Fibroblast of upper back skin (primary cell): ENCODE measurements at places on chromosomes 1 and 21.
A peak's percentile ranks its signal among the peaks of the same experiment; 100 is the strongest.

GRCh38 chr1:230068952-230069684 is 2.1 kb downstream of the GALNT2 start:
- DNase-seq, result no peak

- no peak for DNase-seq
Measured at GRCh38 chr1:157978586-157979403, 14.7 kb upstream of the KIRREL1 start.

- no peak for DNase-seq
Measured at GRCh38 chr1:15410884-15411245, 1.2 kb downstream of the EFHD2 start.

DNA sequence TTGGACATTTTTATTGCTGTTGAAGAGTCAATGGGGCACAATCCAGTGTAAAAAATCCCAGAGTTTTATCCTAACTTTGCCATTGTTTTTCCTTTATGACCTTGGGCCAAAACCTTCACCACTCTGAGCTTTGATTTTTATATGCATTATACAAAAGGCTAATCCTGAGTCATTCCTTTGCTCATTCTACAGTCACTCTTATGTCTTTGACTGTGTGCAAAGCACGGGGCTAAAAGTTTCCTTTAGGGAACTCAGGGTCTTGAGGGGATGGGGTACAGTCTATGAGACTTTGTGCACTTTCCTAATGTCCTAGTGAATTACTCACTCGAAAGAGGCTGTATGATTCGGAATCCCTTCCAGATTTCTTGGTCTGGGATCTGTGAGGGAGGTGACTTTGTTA is 543.2 kb upstream of the CAMK1G start:
- DNase-seq, result peak; percentile 14

DNA sequence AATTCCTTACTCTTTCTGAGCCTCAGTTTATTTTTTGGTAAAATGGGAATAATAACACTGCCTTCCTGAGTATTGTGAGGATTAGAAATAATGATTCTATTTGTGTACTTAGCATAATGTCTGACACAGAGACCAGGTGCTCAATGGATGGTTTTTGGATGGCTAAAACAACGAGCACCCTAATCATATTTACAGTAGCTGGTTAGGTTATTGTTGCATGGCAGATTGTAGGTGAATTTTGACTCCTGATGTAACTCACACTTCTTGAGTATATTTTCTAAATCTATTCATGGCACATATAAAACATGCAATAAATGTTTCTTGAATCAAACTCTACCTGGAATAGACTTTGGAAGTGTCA is 11.9 kb upstream of the DUSP10 start:
- DNase-seq, result no peak

- DNase-seq, result no peak
Measured at GRCh38 chr21:42341776-42342542, 8.8 kb downstream of the TFF2 start.

DNA sequence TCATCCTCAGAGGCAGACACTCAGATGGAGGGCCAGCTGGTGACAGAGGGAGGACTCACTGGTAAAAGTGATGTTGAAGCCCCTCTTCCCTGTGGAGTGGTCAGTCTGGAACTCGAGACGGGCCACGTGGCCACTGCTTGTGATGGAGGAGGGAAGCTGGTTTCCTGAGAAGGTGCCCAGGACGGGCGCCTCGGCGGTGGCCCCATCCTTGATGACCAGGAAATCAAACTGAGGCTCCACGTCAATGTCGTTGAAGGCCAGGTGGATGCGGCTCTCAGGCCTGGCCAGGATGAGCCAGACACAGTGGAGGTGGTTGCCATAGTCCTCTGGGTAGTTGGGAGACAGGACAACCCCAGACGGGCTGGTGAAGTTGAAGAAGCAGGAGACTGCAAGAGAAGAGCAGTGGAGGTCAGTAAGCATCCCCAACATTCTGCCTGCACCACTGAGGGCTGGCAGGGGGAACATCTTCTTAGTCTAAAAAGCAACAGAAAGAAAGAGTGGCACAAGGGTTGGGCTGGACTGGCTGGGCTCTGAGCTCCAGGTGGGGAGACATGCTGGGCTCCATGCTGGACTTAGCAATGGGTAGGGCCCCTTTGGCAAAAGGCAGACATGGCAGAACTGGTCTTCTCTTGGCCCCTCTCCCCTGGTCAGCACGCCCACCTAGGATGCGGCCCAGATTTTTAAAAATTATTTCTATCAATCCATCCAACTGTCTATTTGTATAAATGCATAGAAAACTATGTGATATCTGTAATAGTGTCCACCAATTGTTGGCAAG is 120.5 kb upstream of the HMGB4 start:
- DNase-seq, result no peak

DNA sequence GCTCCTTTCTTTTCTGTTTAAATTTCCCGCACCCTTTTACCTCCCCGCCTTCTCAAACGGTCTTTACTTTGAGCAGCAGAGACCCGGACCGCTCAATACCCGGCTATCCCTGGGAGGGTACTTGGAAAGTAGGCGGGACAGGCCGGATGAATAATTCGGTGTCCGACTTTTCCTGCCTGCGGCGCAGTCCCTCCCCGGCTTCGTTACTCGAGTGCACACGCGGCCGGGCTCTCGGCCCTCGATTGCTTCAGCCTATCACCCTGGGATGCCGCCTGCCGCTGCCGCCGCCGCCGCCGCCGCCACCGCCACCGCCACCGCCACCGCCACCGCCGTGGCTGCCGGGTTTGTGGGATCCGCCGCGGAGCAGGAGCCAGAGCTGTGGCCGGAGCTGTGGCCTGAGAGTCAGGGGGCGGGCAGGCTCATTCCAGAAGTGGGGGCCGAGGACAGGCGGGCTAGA is 382 bp upstream of the RASAL2 start:
- DNase-seq, result peak; percentile 97

GRCh38 chr1:89555550-89555949 is 30.9 kb downstream of the LRRC8B start:
- DNase-seq, result no peak

GRCh38 chr1:240285540-240285939 is 193.9 kb downstream of the FMN2 start:
- DNase-seq, result peak; percentile 80

DNA sequence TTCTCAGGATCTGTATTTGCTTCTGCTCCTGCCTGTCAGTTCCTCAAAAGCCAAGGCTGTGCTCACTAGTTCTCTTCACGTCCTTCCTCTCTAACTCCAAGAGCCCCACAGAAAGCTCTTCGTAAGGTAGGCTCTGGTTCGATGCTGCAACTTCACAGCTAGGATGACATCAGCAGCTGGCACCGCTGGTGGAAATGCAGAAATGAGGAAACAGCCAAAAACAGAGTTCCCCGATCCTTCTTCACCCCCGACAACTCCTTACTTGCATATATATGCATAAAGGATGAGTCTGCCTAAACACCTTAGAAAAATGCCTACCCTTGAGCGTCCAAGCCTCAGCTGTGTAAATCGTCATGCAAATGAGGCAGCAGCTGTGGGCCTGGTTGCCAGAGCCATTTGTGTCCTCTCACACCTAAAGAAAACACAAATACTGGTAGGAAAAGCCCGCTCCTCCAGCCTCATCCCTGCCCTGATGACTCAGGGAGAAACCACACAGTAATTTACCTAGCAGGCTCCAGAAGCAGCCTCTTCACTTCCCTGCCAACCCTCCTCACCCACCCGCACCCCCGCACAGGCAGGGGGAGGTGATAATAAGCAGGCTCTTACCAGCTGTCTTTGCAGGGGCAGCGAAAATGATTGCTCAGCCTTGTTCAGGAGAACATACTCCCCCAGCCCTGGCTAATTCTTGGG is 28.2 kb downstream of the BATF3 start:
- peak; percentile 60 for DNase-seq

DNA sequence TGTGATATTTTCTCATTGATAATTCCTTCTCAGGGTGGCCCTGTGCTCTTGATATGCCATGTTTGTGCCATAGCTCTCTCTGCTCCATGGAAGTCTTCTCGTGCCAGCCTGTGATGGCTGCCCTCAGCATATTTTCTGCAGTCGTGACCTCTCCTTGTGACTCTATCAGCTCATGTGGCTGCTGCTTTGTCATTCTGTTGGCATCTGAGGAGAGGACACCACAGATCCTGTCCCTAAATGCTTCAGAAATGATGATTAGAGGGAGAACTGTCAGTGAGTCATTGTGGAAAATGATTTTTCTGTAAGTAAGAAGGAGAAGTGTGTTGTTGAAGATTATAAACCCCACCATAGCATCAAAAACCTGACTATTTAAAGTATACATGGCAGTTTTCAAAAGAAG is 286.0 kb downstream of the ADGRL2 start:
- peak; percentile 34 for DNase-seq

- no peak for DNase-seq
Measured at GRCh38 chr1:156894001-156894400, 483 bp downstream of the PEAR1 start.

- DNase-seq, result no peak
Measured at GRCh38 chr1:25256578-25256965, 9.3 kb upstream of the RSRP1 start.

- DNase-seq, result peak; percentile 46
Measured at GRCh38 chr1:59218521-59219236, 78.2 kb upstream of the FGGY start.

- no peak for DNase-seq
Measured at GRCh38 chr1:84988588-84988987, 8.3 kb downstream of the MCOLN2 start.

- DNase-seq, result peak; percentile 70
Measured at GRCh38 chr1:184152434-184152898, 100.9 kb downstream of the TSEN15 start.

DNA sequence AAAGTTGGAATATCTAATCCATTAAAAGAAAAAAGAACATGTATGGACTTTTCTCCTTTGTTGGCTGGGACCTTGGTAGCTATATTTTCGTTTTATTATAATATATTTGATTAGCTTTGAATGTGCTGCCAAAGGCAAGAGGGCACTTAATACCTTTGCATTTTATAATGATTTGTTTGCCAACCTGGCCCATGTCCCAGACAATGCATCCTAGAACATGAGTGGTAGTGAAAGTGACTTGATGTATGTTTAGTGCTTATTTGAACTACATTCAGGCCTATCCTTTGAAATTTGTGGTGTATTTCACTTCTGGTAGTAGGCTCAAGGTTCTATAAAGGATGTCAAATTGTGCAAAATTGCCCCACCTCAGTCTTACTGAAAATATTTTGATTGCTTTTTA is 25.9 kb downstream of the CACHD1 start:
- DNase-seq, result no peak

- no peak for DNase-seq
Measured at GRCh38 chr21:45123440-45123839, 49.1 kb downstream of the ADARB1 start.

DNA sequence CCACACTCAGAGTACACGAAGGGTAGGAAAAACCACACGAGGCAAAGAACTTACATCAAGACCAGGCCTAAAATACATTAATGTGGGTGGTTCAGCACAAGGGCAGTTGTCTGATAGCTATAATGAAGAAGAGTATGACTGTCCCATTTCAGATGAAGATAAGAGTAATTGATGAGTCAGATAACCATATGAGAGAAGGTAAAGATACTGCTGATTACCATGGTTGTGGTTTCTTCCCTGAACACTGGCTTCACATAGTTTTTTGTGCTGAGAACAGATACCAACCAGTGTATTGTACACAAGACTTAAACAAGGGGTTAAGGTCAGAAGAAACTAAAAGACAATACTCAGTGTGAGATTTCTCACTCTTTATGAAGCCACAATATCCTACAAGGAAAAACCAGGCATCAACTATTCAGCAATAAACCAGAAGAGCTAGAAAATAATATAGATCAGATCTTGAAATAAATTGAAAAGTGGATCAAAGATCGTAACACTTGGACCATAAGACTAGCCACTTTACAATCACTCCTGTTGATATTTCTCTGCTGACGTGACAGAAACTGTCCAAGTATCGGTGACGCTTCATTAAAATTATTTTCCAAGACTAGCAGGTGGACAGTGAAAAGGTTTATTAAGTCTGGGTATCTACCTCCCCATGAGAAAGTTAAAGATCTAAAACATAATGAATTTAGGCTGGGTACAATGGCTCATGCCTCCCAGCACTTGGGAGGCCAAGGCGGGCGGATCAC is 28.6 kb downstream of the PUM1 start:
- no peak for DNase-seq

GRCh38 chr1:232968965-232969364 is 18.6 kb downstream of the NTPCR start:
- DNase-seq, result peak; percentile 44

- DNase-seq, result peak; percentile 5
Measured at GRCh38 chr1:204623365-204623893, 62.1 kb downstream of the LRRN2 start.

GRCh38 chr1:173097001-173097400 is 46.3 kb upstream of the TNFSF18 start:
- DNase-seq, result peak; percentile 50

DNA sequence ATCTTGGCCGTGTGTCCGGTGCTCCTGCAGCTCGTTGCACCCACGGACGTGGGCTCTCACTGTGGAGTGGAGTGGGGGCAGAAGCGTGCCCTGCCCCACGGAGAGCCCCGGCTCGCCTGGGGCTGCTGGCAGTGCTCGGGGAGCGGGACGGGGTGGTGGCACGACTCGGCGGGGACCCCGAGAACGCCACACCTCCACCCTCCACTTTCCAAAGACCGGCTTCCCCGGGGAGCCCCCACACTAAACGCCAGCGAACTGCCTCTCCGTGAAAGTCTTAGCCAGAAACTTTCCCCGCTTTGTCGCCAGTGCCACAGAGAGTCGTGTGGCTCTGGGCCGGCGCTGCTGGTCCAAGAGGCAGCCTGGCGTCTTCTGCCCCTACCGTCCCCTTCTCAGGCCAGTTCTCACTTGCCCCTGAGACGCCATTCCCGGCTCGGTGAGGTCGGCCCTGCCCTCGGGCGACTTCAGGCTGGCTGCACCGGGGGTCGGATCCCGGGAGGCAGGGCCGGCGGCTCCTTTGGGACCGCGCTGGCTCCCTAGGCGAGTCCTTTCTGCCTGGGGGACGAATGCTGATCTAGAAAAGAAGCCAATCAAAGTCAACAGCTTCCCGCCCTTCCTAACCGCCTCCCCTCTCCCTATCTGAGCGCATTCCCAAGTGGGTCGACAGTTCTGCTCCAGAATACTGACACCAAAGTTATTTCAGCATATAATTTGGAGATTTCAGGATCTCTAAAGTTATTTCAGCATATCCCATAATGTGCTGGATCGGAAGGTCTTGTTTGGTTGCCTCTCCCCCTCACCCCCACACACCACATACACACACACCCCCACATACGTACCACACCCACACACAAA is 2.6 kb upstream of the SAMD13 start:
- DNase-seq, result no peak

DNA sequence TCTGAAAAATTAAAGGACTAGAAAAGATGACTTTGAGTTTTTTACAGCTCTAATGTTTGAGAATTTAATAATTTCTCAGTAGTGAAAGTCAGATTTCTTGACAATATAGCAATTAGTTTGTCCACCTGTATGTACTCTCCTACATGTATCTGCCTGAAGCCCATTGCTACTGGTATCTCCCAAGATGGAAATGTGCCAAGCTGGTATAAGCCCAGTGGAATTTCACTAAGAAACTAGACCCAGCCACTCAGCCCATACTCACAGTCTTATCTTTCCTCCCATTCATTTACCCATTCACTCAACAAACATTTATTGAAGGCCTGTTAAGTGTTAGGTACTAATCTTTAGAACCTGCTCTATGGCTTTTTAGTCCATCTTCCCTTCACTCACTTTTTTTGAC is 21.6 kb upstream of the TRIM45 start:
- DNase-seq, result no peak
